ENCODE measurements at places on chromosomes 4 and X.

DNA sequence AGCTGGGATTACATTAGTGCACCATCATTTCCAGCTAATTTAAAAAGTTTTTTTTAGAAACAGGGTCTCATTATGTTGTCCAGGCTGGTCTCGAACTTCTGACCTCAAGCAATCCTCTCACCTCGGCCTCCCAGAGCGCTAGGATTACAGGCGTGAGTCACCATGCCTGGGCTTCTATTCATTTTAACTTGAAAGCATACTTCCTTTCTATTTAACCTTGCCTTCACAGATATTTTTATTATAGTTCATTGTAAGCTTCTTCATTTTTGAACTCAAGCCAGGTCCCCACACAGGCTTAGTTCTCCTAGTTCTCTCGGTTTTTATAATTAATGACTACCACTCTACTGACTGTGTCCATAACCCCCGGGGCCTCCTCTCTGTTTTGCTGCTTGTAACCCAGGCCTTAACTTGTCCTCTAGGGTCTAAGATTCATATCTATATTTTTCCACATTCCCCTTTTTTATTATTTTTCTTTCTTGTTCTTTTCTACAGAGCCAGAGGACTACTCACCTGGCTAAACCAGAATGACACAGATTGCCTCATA lies 50.7 kb downstream of the SNX12 start:
- no peak for DNase-seq

- no peak for DNase-seq
These were observed 577.0 kb downstream of the SPOCK3 start for GRCh38 chr4:166657261-166657660.

GRCh38 chr4:23234018-23234417 lies 541.3 kb downstream of the GBA3 start:
- DNase-seq, result no peak

DNA sequence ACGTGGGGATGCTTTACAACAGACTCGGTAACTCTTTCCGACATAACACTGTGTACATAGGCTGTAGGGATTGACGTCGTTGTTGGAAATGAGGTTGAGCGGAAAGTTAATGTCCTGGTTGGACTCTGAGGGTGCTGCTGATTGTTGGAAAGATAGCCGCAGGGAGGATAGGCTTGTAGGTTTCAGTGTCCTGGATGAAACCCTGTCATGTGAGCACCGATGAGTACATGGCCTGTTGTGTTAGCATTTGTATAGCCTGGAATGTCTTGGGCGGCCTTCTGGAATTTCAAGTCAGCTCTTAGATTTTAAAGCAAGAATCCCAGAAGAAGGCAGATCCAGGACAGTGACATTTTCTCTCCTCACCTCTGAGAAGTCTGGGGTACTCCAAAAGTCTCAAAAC lies 63.3 kb downstream of the TBC1D14 start:
- DNase-seq, result no peak

GRCh38 chrX:20361081-20361889 lies 94.6 kb upstream of the RPS6KA3 start:
- DNase-seq, result no peak

- DNase-seq, result no peak
These were observed 348.7 kb downstream of the BMPR1B start for GRCh38 chr4:95106408-95106928.

DNA sequence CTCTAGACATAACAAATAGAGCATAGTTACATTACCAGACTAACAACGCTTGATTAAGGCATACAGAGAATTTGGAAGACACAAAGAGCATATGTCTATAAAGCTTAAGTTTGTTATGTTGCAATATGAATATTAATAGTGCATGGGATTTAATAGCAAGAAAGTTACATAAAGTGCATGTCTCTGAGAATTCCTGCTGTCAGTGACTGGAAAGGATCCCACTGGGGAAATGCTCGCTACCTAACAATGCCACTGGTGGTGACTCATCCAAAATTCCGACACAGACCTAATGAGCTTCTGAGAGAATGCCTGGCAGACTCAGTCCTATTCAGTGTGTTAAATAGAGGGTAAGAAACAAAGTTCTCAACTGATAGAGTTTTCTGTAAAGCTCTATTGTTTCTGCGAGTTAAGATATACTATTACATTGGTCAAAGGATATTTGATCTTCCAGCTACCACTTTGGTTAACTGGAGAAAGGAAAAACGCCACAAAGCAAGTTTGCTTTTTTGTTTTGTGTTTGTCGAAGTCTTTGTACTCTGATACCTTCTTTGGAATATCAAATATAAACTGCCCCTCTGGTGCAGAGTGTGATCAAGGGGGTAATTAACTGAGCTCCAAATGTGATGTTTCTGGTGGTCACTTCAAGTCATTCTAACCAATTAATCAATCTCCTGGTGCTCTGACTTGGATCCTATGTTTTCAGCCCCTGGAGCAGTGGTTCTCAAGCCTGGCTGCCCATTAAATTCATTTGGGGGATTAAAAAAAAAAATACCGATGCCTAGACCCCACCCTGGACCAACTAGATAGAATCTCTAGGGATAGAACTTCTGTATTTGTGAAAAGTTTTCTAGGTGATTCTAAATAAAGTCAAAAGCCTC lies 107.9 kb downstream of the PALLD start:
- DNase-seq, result no peak

DNA sequence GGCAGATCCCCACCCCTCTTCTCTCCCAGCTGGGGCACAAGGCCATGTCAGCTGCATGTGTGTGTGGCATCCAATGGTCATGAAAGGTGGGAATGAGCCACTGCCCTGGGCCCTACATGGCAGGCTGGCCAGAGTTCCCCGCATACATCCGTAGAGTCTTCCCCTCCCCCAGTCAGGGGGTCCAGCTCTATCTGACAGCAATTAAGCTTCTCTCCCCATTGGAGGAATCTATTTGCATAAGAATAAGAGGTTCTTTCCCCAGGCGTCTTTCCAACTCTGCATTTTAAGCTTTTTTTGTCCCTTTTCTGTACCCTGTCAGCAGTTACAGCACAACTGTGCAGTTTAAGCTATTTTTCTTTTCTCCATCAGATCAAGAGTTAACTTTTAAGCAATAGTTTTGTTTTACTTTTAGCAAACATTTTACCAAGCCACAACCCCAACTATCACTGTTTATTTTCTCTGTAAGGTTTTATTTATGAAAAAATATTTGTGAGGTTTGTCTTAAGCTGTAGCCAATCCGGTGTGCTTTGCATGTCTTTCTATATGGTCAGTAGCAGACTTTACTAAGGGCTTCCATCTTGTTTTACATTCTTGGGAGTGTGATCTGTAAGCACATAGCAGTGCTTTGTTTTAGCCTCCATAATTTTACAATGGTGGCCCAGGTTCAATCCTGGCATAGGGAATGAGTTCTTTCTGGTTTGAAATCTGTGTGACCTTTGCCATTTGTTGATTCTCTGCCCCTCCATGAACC lies 28.7 kb downstream of the NLRP2B start:
- DNase-seq, result no peak

DNA sequence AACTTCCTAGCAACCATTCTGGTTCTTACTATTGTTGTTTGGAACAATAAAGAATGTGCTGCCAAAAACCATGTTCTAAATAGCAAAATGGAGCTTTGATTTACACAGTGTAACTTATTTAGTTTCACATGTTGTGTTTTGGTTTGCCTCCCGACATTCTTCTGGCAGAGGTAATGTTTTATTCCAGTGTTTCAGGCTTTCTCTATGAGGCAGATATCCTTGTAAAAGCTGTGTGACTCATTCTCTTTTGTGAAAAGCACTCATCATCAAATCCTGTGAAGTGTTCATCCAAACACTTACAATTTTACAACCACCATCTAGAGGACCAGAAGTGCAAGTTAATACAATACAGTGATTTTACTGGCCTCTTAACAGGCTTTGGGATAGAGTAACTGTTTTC lies 219.0 kb upstream of the GIMD1 start:
- peak; percentile 23 for DNase-seq

- no peak for DNase-seq
These were observed 260.5 kb upstream of the FAT1 start for GRCh38 chr4:186984105-186984644.

- no peak for DNase-seq
These were observed 160.1 kb downstream of the RBMX2 start for GRCh38 chrX:130561930-130562329.

DNA sequence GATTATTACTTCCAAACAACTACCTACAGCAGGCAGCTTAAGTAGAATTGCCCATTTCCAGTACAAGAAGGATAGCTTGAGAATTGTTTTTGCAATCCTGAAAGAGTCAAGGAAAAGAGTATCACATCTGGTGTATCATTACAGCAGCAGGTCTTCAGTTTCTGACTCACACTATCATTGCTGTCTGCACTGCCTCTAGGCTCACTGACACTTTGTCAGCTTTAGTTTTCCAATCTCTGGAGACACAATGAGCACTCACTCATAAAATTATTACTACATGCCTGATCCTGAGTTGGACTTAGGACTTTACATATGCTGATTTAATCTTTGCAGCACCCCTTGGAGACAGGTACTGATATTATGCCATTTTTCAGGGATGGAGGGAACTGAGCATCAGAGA lies 244.6 kb upstream of the BOD1L1 start:
- no peak for DNase-seq

DNA sequence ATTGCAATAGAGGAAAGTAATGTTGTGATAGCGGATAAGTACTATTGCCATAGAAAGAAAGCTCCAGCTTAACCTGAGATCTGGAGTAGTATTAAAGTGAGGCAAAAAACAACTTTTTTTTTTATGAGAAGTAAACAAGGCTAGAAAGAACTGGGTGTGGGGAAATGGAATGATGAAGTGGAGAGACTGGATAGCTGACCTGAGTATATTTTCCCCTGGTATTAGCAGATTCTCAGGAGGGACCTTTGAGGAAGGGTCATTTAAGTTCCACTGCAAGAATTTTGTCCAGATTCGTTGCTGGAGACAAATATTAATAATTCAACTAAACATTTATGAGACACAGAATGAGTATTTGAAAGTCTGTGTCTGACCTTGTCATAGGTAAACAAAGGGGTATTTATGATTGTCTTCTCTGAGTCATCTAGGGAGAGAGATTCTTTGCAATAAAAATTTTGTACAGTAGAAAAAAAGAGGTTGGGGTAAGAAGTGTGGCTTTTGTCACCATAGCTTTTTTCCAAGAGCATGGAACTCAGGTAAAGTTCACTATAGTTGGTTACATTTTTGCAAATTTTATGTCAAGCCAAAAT lies 2095.9 kb downstream of the ARAP2 start:
- no peak for DNase-seq

- no peak for DNase-seq
These were observed 32.1 kb upstream of the HGFAC start for GRCh38 chr4:3409571-3410091.

- DNase-seq, result no peak
These were observed 20.1 kb downstream of the BLTP1 start for GRCh38 chr4:122172266-122172665.

DNA sequence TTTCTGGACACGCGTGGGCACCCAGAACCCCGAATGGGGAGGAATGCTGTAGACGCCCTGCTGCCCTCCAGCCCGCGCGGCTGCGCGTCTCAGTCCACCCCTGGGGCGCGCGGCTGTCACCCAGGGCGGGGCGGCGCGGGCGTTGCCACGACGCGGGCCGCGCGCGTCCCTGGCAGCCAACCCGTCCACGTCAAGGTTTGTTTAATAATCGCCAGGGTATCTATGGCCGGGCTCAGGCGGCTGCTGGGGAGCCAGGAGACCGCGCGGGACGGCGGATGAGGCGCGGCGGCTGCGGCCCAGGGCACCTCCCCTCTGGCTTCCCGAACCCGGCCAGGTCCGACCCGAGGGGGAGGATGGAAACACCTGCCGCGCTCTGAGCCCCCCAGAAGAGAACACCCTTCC lies at the start of gene SPATA18:
Gene SPATA18 (plus strand): TSS at position 92 of the 402 bp plus-strand sequence. CDS start 401 bp downstream, outside the sequence.
- peak; percentile 5 for DNase-seq

DNA sequence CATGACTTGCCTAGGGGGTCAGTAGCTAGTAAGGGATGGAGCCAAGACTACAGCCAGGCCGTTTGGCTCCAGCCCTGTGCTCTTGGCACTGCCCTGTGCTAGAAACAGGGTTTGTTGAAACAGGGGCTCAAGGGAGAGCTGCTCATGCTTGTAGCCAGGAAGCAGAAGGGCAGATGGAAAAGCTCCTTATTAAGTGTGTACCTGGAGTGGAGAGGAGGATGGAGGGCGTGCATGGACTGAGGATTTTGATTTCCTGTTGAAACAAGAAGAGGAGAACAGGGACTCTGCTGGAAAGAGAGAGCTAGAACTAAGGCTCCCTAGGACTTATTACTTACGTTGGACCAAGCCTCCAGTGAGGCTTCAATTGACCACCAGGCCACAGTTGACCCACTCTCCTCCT lies 363.0 kb downstream of the MID1IP1 start:
- no peak for DNase-seq

- DNase-seq, result no peak
These were observed 62.9 kb downstream of the GEMIN8 start for GRCh38 chrX:13966793-13967125.

DNA sequence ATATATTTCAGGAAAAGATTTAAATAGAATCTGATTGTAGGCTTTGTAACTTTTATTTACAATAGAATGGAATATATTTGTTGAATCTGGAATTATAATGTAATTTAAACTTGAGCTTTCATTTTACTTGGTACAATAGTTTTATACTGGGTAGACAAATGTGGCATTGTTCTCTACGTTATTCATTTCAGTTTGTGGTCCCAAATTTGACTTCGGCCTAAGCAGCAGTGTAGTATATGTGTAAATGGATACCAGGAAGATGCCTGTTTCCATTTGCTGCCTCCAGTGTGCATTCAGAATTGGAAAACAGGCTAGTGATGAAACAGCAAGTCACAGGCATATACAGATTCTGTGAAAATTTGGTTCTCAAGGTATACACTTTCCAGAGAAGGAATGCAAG lies 77.8 kb downstream of the CLDN22 start:
- DNase-seq, result no peak

DNA sequence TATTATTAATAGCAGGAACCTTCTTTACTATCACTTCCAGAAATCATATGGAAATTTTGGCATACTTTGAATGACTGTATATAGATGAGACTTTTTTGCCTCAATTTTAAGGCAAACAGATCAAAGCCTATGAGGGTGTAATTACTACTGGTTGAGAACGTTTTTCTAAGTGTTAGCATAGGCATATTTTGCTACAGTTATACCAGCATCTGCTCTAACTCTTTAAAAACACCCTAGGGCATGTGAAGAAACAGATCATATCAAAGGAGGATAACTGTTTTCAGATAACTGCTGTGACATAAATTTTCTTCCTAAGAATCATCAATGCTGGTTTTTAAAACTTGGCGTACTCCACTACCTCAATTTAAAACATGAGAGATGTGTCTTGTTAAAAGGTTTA lies 1155.3 kb downstream of the FSTL5 start:
- no peak for DNase-seq

Data from NCI-H345 (cell line).